ENCODE measurements at places on chromosomes 6 and 20.

- no peak for DNase-seq
These were observed 114.8 kb upstream of the PTPRK start for GRCh38 chr6:128635219-128635618.

DNA sequence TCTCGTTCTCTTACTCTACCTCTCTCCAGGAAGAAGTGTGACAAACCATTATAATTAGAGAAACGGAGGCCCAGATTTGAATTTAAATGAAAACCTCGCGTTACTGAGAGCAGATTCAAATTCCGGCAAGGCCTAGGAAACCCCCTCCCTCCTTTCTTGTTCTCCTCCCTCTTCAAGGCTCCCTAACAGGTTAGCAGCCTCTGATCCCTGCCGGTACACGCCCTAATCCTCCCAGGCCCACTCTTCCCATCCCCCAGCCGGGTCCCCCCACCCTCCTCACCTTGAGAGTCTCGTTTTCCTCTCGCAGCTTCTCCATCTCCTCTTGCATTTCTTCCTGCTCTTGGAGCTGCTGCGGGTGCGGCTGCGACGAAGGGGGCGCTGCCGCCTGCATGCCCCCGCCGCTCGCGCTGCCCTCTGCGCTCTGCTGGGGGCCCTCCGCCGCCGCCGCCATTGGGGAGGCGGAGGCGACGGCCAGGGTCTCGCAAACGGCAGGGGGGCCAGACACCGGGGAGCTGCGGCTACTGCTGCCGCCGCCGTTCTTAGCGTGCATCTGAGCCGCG lies 3.8 kb downstream of the MTCL3 start:
- DNase-seq, result peak; percentile 48

DNA sequence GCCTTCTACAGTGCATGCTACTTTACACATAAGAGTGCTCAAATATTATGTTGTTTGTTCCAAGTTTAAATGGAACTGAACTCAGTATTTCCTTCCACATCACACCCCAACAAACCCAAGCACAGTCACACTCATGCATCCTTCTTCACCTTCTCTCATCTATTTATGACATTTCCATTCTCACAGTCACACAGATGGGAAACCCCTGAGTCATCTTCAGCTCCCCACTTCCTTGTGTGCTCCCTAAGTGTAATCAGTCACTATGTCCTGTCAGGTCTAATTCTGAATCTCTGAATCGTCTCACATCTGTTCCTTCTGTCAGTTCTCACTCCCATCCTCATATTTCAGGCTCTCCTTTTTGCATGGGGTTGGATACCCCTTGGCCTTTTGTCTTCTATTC lies 96.0 kb downstream of the RIMS1 start:
- no peak for DNase-seq

GRCh38 chr6:10478187-10479040 lies 42.7 kb upstream of the GCNT2 start:
- peak; percentile 10 for DNase-seq

GRCh38 chr6:40806256-40806864 lies 219.2 kb upstream of the LRFN2 start:
- DNase-seq, result no peak

GRCh38 chr6:157272372-157272771 lies 50.9 kb downstream of the TMEM242 start:
- no peak for DNase-seq

GRCh38 chr6:150143516-150144293 lies 861 bp downstream of the PPP1R14C start:
- DNase-seq, result no peak

GRCh38 chr6:20434766-20435165 lies 33.1 kb downstream of the E2F3 start:
- no peak for DNase-seq

DNA sequence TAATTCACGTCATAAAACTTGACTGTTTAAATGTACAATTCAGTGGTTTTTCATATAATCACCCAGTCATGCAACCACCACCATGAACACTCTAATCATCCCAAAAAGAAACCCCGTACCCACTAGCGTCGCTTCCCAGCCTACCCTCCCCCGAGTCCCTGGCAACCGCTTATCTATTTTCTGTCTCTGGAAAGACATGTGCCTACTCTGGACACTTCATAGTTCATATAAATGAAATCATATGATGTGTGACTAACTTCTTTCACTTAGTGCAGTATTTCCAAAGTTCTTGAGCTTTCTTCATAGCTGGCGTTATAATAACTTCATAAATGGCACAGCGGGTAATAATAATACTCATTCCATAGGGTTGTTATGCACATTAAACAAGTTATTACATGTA lies 215.2 kb downstream of the MYLK4 start:
- DNase-seq, result no peak

- DNase-seq, result peak; percentile 73
These were observed 140.1 kb downstream of the NRN1 start for GRCh38 chr6:5866547-5867051.

GRCh38 chr6:108029226-108029921 lies 45.2 kb downstream of the OSTM1 start:
- DNase-seq, result no peak

GRCh38 chr6:169933839-169934698 lies 182.6 kb downstream of the ERMARD start:
- no peak for DNase-seq

DNA sequence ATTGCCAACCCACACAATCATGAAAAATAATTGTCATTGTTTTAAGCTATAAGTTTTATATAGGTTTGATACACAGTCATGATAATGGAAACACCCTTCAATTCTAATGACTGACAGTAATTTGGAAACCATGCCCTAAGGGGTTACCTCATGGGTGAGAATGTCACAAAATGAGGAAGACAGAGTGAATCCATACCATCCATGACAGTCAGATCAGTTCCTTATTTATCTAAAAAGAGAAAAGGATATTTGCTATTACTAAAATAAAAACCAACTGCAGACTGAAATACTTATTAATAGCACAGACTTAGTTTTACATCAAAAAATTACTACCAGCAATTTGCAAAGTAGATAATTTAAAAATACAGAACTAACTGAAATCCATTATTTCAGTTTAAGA lies 437.8 kb downstream of the UTRN start:
- no peak for DNase-seq

GRCh38 chr6:150395388-150396009 lies 26.7 kb downstream of the IYD start:
- DNase-seq, result peak; percentile 64

DNA sequence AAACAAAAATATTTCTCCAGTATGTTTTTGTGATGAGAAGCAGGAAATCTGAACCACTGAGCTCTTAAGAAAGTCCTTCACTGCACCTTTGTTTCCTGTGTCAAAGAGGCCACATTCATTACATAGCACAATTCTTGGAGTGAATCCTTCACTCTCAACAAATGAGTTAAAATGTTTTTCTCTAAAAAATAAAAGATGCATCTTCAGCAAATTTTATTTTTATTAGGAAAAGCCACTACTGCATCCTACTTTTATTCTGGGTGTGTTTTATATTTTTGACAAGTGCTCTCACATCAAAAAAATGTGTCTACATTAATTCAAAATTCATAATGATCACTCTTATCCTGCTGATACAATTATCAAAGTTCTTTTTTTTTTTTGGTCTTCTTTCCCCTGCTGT lies 76.3 kb downstream of the PLCB4 start:
- no peak for DNase-seq

- DNase-seq, result no peak
These were observed 259.3 kb upstream of the RIN2 start for GRCh38 chr20:19498756-19499155.

- DNase-seq, result peak; percentile 19
These were observed 268.8 kb downstream of the BTBD9 start for GRCh38 chr6:38370653-38371601.

DNA sequence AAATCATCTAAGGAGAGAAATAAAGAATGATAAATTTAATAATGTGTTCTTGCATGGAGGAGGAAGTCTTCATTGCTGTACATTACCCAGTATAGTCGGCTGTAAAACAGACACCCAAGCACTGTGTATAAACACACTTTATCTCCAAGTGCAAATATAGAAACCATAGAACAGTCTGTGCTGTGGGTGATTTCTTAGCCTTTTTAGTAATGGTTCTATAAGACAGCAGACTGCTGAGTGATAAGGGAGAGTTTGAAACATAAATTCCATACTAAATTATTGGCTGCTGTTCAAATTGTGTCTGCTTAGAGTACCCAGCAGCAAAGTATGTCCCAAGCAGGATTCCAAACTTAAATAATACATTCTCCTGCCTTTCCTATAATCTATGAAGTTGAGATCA lies 4.6 kb downstream of the FILIP1 start:
- peak; percentile 34 for DNase-seq

- DNase-seq, result no peak
These were observed 950 bp downstream of the KCTD20 start for GRCh38 chr6:36443471-36444428.

GRCh38 chr6:168563656-168564055 lies 122.7 kb downstream of the SMOC2 start:
- no peak for DNase-seq

DNA sequence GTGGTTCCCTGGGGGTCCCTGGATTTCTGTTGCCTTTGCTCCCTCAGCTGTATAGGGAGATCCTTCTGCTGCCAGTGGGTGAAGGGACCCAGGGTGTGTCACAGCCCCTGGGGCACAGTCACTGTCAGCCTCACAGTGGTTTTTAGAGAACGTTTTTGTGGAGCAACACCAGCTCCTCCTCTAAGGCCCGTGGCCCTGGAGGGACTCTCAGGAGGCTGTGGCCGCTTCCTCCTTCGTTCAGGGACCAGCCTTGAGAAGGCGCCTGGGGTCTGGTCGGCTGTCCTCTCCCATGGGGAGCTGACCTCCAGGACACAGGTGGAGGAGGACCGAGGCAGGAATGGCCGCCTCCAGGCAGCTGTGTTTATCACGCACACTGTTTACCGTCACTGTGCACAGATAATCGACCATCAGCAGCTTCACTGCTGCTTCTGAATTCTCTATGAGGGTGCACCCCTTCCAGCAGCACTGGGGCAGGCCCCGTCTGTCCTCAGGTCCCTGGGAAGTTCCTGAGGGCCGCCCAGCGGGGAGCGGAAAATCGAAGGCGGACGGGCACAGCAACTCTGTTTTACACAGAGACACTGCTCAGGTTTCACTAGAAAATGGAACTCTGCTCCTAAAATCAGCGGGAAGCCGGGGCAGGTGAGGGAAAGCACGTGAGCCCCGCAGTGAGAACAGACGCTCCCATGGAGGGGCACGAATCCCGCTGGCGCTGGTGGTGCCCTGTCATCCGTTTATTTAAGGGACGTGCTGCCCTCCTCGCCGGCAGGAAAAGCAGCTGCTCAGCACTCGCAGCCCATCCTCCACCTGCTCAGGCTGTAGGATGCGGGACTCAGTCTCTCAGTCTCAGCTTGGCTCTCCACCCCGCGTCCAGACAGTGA lies 10.4 kb upstream of the FRMD1 start:
- no peak for DNase-seq

GRCh38 chr6:1963596-1963995 lies 281.8 kb downstream of the GMDS start:
- no peak for DNase-seq

DNA sequence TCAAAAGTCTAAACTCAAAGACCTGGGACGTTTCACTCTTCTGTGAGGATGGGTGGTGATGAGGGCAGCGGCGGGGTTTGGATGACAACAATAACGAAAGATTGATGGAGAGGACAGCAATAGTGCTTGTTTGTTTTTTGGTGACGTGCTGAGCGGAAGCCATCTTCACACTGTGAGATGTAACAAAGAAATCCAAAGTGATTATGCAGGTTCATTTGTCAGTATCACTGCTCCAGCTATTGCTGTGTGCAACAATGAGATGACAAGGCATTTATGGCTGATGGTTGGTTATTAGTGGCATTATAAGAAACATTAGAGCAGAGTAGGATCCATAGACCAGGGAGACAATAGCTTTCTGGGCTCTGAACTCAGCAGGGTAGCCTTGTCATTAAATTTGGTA lies 306.7 kb downstream of the RNF144B start:
- no peak for DNase-seq

DNA sequence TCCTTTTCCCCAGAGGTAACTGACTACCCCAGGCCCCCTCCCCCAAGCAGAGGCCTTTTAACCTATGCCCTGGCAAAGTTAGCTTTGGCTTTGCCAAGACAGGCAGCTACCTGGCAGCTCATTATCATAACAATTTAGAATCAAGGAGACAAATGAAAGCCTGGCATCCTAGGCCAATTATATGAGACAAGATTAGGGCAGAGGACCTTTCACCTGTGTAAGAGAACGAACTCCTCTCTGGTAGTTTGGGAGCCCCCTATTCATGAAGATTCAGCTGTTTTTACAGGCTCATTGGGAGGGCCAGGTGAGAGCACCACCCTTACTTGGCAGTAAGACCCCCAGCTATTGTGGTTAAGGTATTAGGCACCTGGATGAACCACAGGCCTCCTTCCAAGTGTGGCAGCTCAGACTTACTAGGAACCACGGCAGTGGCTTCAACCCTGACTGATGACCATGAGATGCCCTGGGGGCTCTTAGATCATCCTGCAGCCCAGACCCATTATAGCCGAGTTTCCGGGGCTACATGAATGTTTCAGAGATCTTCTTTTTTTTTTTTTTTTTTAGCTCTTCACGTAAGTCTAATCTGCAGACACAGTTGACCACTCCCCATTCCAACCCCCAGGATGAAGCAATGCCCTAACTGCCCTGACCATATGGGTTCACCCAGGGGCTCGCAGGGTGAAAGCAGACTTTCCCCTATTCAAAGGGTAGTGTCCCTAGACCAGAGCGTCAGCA lies 56.2 kb downstream of the RAB44 start:
- DNase-seq, result no peak

- DNase-seq, result no peak
These were observed 45.2 kb downstream of the PLCG1 start for GRCh38 chr20:41182296-41183212.

DNA sequence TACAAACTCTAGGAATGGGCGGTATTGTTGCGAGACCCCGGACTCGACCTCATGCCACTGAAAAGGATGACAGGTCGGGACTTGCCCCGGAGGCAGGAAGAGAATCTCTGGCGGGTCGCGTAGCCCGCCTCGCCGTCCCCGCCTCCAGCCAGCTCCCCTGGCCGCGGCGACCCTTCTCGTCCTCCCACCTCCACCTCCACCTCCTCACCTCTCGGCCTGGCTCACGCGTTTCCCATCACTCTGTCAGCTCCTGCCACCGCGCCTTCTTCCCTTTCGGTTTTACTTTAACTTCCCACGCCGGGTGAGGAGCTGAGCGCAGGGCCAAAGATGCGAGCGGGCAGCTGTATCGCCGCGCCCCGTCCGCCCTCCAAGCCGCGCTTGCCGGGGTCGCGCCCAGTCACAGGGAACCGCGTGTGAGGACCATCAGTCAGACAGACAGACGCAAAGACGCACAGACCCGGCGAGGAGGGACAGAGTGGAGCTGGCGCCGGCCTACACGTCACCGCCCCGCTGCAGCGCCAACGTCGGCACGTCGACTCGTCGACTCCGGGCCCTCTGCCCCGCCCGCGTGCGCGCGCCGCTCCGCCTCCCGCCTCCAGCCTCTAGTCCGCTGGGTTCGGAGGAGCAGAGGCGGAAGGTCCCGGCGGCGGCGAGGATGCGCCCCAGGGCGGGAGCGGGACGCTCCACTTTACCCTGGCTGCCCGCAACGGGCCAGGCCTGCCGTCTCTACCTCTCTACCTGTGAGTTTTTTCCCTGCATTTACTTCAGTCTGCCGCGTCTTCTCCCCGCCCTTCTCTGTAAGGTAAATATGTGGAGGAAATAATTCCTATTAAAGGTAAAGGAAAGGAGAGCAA lies at the start of gene ASCC3:
Gene ASCC3 (minus strand): TSS at position 477 of the 854 bp plus-strand sequence. CDS start 13,332 bp downstream, outside the sequence.
- DNase-seq, result peak; percentile 90

GRCh38 chr6:117624869-117625481 lies 22.7 kb upstream of the GOPC start:
- no peak for DNase-seq

Data from fibroblast of skin of right quadriceps (primary cell).